ENCODE measurements at places on chromosomes 16 and 17.

- no peak for DNase-seq
Observed at GRCh38 chr16:78664811-78665772, 565.6 kb downstream of the WWOX start.

DNA sequence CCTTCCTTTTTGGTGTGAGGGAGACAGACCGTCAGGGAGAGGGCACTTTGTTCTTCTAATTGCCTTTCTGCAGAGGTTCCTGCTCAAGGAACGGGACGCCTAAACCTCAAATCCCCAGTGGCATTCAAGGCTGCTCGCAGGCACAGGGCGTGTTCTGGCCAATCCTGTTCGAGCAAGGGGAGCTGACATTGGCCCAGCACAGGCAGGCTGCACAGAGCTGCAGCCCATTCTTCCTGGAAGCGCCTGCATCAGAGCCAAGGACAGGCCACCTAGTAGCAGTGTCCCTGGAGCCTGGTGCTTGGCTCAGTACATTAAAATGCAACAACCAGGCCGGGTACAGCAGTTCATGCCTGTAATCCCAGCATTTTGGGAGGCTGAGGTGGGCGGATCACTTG, 72.2 kb upstream of the CREBBP start:
- DNase-seq, result no peak

DNA sequence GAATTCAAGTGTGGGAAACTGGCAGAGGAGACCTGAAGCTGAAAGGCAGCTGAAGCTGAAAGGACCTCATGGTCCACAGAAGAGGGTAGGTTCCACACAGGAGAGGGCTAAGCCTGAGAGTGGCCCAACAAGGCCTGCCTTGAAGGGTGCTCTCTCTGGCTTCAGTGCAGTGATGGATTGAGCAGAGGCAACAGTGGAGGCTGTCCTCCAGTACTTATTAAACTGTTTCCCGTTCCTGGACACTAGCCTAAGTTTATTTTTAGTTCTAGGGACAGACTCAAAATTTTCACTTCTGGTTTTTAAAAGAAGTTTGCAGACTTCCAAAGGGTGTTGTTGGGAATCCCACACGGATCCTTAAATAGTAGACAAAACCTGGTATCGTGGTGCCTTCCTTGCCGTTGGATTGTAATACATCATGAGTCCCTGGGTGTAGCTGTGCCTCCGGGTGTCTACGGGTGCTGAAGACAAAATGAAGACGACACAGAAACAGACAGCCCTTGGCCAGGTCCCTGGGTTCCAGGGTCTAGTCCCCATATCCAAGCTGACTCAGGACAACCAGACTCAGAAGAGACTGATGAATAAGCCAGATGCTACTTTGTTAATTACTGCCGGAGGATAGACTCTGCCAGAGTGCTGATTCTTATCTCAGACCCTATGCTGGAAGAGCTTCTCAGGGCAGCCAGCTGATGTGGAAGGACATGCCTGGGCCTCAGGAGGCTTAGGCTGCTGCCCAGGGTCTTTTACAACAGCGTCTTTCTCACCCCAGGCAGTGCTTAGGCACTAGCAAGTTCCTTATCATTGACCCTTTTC, 7.1 kb upstream of the CMTM4 start:
- no peak for DNase-seq

DNA sequence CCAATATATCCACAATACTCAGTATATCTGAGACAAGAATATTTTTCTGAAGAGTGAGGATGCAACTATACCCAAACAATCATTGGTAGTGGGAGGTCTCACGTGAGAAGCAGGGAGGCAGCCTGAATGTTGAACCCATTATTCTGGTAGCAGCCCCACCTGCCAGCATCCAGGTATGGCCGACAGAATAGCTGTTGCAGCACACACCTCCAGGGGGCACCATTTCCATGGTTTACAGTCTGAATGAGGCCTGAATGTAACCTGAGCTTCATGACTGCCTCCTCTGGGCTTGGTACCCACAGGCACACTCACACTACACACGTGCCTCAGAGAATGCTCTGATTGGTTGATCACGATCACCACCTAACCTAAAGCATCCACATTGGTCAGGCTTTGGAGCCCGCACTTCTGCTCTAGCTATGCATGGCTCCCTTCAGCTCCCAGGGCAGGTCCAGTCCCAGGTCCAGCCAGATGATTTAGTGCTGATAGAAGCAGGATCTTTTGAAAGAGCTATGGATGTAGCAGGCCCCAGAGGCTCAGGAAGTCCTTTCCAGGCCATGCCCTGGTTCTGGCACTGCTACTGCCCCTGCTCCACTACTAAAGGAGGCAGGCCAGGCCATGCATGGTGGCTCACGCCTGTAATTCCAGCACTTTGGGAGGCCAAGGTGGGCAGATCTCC, 11.0 kb upstream of the CBFB start:
- no peak for DNase-seq

DNA sequence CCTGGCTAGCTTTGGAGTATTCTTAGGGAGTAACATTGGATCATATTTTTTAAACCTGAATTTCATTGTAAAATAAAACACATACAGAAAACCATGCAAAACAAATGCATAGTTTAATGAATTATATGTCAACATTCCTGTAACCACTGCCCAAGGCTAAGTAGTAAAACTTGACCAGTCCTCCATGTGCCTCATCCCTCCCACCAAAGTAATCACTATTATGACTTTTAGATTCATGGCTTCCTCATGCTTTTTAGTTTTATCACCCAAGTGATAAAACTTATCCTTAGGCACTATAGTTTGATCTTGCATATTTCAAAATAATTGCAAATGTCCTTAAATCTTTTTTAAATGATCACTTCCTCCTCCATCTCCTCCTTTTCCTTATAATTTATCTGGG, 20.4 kb downstream of the PRKCA start:
- no peak for DNase-seq

- DNase-seq, result no peak
Observed at GRCh38 chr17:72234985-72235384, 114.2 kb downstream of the SOX9 start.

DNA sequence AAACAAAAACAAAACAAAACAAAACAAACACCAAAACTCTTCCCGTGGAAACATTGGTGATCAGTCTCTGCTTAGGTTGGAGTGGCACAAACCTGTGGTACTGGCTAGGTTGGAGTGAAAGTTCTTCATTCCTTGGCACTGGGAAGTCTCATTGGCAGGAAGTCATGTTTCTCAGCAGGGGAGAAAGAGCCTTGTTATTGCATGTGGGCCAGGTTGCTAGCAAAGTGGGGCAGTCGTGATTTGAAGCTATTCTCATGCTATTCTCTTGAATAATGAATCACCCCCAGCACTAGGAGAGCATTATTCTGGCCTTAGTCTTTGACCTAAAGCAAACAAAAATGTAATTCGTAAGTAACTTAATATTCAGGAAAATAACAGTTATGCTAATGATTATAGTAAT, 24.3 kb upstream of the B4GALNT2 start:
- no peak for DNase-seq

GRCh38 chr17:63703029-63703428, 3.1 kb upstream of the LIMD2 start:
- DNase-seq, result no peak

DNA sequence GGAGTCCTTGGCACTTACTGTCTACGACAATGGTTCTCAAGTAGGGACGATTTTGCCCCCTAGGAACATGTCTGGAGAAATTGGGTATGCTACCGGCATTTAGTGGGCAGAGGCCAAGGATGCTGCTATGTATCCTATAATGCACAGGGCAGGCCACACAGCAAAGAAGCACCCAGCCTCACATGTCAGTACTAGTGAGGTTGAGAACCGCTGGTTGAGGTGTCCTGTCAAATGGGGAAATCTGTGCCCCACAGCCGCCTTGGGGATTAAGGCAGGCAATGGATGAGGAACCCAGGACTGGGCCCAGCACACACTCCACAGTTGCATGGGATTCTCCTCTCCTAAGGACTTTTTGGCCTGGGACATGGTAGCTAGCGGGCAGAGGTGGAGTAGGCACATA, 86.7 kb upstream of the TOB1 start:
- no peak for DNase-seq
